ENCODE measurements at places on chromosomes 1 and 21.

DNA sequence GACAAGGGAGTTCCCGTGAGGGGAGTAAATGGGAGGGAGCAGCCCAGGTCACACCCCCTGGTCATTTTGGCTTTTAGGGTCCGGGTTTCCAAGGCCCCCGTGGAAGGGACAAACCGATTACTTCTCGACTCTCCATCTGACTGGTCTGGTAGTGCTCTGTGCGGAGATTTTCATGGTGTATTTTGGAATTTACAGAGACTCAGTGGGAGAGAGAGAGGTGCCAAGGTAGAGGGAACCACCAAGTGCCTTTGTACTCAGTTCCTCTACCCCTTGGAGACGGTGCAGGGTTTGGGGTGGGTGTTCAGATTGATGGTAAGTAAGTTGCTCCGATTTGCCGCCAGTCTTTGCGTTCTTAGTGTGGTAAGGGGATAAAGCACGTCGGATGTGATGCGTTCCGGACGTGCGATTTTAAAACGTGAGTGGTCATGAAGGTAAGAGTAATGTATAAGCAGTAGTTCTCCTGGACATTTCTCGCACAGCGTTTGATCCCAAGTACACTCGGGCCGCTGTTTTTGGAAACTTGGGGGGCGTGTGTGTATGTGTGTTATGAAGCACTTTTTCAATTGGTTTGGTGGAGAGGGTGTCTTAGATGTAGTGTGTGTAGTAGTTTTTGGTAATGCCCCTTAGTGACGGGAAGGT is 682 bp downstream of the SUCO start:
- peak; percentile 43 for DNase-seq

DNA sequence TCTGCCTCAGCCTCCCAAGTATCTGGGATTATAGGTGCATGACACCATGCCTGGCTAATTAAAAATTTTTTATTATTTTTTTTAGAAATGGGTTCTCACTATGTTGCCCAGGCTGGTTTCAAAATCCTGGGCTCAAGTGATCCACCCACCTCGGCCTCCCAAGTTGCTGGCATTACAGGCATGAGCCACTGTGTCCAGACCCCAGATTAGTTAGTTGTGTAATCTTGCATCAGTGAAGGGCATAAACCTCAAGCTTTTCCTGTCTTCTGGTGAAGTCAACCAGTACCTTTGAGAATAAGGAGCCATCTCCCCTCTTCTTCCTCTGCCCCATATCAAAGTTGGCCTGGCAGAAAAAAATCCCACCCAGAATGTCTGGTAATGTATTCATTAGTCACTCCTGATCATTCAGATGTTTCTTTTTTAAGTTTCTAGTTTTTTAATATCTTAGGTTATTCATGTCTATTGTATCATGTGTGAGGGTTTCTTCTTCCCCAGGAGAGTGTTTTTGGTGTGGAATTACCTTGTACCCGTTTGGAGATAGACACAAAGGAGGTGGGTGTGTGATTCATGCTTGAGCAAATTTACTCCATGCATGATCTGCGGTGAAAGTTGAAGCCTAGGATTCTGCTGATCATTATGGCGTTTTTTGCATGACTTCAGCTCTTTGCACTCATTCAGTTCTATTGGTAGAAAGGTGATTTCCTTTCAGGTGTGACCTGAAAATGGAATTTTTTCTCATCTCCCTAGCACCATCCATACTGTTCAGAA is 144.0 kb downstream of the FMN2 start:
- peak; percentile 29 for DNase-seq

DNA sequence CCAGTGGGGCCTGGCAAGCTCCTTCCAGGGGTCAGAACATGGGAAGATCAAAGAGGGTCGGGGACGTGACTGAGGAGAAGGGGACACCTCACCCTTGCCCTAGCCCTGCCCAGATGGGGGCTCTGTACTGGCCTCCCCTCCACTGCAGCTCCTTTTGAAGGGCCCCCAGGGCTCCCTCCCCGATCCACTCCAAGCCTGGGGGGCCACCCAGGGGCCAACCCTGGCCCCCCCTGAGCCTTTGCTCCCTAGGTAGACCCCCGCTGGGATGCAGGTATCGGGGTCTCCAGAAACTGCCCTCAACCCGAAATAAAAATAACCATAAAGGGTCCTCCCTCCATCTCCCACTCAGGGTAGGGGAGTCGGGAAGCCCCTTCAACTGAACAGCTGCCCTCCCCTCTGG is 37.4 kb upstream of the FAM131C start:
- DNase-seq, result no peak

- no peak for DNase-seq
Measured at GRCh38 chr21:44867464-44867863, 6.0 kb downstream of the PTTG1IP start.

- DNase-seq, result no peak
Measured at GRCh38 chr1:73162564-73162963, 880.2 kb upstream of the NEGR1 start.

DNA sequence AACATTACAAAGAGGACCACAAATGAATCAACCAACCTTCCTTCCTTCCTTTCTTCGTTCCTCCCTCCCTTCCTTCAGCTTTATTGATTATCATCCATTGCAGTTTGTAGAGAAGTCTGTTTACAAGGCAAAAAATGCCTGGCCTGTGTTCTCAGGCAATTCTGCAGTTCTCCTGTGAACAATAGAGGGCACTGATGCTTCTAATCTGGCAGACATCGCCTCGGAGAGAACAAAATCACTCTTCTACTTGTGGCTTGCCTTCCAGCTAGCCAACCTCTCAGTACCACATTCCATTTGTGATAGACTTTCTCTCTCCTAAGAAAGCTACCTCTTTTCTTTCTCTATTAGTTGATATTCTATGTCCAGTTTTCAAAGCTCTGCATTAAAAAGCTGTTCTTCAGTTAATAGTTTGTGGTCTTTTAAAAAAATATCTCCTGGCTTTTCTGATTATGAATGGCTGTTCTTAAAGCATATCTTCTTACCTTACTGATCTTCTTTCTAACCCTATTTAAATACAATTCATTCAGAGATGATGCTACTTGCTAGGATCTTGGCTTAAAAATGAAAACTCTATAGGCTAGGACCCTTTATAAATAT is 26.9 kb upstream of the ESRRG start:
- DNase-seq, result peak; percentile 66

- DNase-seq, result peak; percentile 34
Measured at GRCh38 chr1:115198938-115199337, 109.6 kb upstream of the TSPAN2 start.

GRCh38 chr1:162328512-162328911 is 48.1 kb downstream of the SPATA46 start:
- no peak for DNase-seq

DNA sequence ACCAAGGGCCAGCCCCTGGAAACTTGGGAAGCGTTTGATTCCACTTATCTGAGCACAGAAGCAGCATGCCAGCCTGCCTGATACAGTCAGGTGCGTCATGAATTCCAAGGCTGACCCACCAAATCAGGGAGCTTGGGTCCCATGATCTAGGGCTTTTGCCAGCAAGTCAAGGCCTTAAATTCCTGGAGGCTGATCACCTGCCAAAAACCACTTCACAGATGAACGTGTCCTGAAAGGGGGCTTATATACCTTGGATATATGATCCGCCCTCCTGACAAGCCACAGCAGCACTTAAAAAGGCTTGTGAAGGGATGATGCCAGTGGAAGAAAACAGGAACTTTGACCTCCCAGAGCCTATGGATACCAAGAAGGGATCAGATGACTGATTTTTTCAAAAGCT is 24.0 kb upstream of the CLIC6 start:
- DNase-seq, result no peak

GRCh38 chr1:37480125-37480466 is 5.7 kb downstream of the ZC3H12A start:
- DNase-seq, result no peak

DNA sequence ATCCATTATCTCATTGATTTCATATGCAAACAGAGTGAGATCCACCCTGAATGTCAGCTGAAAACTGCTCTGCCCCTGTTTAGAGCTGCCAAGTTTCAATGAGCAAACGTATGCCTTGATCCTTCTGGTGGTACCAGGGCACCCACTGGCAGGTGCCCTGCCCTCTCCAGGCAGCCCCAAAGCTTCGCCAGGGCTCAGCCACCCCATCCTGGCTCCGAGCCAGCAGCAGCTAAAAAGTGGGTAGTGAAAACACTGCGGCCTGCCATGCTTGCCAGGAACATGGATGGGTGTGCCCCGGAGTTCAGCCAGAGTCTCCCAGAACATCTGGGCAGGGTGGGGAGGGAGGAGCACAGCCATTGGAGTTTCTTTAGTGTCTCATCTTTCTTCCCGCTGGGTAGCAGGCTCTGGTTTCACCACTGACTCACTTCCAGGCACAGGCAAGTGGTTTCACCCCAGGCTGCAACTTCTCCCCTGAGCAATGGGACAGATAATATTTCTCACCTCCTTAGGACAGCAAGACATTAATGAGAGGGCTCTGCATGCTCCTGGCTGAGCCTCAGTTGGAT is 8.1 kb upstream of the LMX1A start:
- DNase-seq, result no peak

GRCh38 chr21:45617021-45617921 is 26.3 kb upstream of the PCBP3 start:
- no peak for DNase-seq

DNA sequence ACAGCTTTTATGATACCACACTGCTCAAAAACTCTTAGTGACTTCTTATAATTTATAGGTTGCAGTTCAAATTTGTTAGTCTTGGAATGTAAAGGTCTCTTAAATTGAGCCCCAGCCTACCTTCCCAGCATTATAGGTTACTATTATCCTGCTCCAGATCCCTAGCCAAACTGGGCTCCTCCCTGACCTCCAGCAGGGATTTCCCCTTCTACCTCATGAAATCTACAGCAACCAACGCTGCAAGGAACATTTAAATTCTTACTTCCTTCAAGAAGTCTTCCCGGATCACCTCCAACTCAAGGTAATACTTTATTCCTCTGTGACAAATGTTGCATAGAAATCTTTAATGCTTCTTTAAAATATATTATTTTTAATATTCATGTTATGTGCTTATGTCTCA is 255.1 kb upstream of the C1orf105 start:
- no peak for DNase-seq

- no peak for DNase-seq
Measured at GRCh38 chr1:13737398-13737797, 37.4 kb downstream of the PRDM2 start.

DNA sequence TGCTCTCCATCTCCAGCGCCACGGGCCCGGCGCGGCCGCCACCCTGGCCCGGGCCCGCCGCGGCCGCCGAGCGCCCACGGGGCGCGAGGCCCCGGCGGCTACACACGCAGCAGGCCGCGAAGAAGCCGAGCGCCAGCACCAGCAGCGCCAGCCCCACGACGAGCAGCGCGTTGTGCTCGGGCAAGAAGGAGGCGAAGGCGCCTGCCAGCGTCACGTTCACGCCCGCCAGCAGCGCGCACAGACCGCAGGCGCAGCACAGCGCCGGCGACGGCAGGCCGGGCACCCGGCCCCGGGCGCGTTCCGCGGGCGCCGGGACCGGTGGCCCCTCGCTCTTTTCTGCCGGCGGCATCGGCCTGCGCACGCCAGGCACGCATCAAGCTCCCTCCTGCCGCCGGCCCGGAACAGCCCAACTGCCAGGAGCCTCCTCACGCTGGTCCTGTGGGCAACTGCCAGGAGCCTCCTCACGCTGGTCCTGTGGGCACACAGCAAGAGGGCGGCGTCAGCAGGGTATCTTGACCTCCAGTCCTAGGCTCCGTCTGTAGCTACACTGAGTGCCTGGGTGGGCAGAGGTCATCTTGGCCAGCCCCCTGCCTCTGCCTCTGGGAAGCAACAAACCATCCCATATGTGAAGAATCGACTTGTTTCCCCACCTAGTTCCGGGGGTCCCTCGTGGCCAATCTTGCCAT is 18.1 kb downstream of the KNCN start:
- DNase-seq, result no peak

GRCh38 chr1:24769656-24770651 is 24.7 kb downstream of the CLIC4 start:
- peak; percentile 95 for DNase-seq

GRCh38 chr1:21804536-21804935 is 7.5 kb upstream of the LDLRAD2 start:
- DNase-seq, result no peak

GRCh38 chr1:210445931-210446330 is 117.2 kb downstream of the HHAT start:
- no peak for DNase-seq

GRCh38 chr1:170461762-170462384 is 70.1 kb upstream of the GORAB start:
- peak; percentile 96 for DNase-seq

DNA sequence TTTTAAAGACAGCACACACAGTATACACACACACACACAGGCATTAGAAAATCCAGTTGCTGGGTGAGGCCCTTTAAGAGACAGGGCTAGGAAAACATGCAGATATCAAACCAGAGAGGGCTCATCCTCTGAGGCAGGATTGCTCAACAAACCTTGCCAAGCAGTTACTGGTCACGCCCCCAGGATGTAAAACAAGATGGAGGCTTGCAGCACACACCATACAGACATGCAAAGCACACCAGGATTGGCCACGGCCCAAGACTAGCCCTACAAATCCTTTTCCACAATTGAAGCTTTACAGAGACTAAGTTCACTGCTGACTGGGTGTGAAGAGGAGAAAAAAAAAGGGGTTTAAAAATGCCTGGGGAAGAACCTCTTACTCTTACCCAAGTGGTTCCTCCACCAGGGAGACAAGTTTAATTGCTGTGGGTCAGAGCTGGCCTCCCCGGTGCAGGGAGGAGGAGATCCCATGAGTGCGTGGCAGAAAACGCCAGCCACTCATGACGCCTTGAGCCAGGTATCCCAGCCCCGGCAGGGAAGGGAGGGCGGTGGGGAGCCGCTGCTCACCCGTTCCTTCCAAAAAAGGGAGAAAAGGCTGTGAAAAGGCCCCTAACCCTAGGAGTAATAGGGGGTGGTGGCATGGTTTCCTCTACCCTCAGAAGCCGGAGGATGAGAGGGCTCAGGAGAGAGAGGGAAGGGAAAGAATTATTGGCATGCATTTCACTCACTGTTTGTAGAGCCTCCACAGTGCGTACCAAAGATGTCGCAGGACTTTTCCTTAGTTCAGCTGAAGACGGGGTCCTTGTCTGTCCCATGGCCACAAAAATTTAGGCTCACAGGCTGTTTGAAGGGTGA is 594.6 kb upstream of the ZP4 start:
- peak; percentile 45 for DNase-seq

DNA sequence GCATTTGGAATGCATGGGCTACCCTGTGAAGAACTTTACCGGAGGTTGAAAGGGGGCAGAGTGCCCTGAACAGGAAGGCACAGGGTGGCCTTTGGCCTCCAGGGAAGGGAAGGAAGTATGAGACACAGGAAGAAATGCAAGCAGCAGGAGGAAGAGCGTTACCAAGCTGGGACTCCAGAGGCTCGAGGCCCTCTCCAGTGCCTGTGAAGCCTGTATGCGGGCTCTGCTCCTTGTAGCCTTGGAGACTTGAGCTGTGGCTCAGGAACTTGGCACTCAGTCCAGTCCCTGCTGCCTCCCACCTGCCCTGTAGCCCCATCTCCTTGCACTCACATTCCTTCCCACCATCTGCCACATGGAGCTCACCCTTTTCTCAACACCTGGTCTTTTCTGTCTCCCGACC is 33.5 kb upstream of the RNF19B start:
- no peak for DNase-seq

DNA sequence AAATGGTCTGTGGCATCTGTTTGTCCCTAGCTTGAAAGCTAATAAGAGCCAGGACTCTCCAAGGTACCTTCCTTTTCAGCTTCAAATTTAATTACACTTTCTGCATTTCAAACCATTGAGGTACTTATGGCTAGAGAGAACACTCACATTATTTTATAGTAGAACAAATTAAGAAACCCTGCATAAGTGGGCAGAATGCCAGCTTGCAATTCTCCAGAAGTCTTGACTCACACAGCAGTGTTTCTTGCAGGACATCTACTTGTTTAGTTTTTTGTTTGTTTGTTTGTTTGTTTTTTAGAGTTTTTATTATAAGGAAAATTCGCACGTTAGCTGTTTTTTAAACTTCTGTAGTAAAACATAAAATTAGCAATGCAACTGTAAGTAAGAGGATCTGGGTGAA is 397.2 kb downstream of the NEGR1 start:
- peak; percentile 6 for DNase-seq

Data from cardiac fibroblast (primary cell).